Breast epithelium (tissue), 4 donors: ENCODE measurements at places on chromosomes 6 and 20.

- no peak for DNase-seq
Measured at GRCh38 chr20:10609770-10610169, 64.0 kb downstream of the JAG1 start.

- no peak for DNase-seq
Measured at GRCh38 chr6:32203426-32204267, 11.2 kb upstream of the GPSM3 start.

GRCh38 chr20:63234693-63235398, 859 bp upstream of the BIRC7 start:
- no peak for DNase-seq

- no peak for DNase-seq
Measured at GRCh38 chr6:164861967-164862366, 447.4 kb downstream of the C6orf118 start.

- DNase-seq: no peak
Measured at GRCh38 chr20:52738081-52738480, 234.1 kb upstream of the TSHZ2 start.

DNA sequence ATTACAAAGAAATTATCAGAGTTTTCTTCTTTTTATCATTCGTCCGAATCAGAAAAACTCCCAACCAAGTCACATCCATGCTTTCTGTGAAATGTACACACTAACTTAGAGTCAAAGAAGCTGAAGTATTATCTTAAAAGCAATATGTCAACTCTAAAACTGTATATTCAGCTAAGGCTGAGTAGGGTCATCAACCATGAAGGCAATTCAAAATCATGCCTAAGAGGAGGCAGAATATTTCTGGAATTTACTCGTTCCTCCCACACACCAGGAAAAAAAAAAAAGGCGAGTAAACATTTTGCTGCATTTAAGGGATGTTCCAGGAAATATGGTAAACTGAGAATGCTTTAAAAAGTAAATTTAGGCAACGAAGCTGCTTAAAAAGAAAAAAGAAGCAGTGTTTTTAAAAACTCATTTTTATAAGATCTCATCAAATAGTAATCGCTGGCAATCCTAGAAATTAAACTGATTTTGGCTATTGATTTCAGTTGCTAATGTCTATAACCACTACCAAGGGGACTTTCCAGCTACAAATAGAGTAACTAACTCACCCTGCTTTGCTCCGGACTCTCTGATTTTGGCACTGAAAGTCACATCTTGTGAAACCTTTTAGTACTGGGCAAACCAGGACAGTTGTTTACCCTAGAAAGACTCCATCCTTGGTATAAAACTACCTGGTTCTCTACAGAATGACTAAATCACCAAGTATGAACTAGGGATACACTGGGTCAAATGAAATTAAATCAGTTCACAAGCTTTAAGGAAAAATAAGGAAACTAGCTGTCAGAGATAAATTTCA, 82.8 kb downstream of the MBOAT1 start:
- DNase-seq: no peak
